ENCODE measurements at places on chromosomes 6 and 20. TPM values are rescaled to one million over a fixed set of nuclear protein-coding genes. Genes with fewer than 3 reads are reported as not detected.

The MYBL2 gene
- 19.8 TPM for total RNA-seq

The PPP1R3G gene
- total RNA-seq: 0.32 TPM

The PNPLA1 gene
- not detected for total RNA-seq

The TRAPPC3L gene
- under 0.01 TPM for total RNA-seq

The FGD2 gene
- not detected for total RNA-seq

The PXDC1 gene
- total RNA-seq: 72.9 TPM

The VGLL2 gene
- total RNA-seq: not detected

The ZNF391 gene
- total RNA-seq: 0.76 TPM

The RIPPLY2 gene
- total RNA-seq: not detected

The CSNK2B gene
- total RNA-seq: 84.3 TPM

The CRIP3 gene
- total RNA-seq: not detected

The EFCAB8 gene
- total RNA-seq: not detected

The C20orf144 gene
- total RNA-seq: not detected

The SLC26A8 gene
- total RNA-seq: not detected

The ENPP4 gene
- 9.9 TPM for total RNA-seq

The C6orf132 gene
- not detected for total RNA-seq

The OLIG3 gene
- total RNA-seq: not detected

The PACSIN1 gene
- total RNA-seq: not detected

The PPP1R14C gene
- not detected for total RNA-seq

The MATN4 gene
- not detected for total RNA-seq

The ZBTB12 gene
- 2.6 TPM for total RNA-seq

The ID4 gene
- not detected for total RNA-seq

The PTGIS gene
- total RNA-seq: 2.4 TPM

The SLPI gene
- not detected for total RNA-seq

The NINL gene
- 9.4 TPM for total RNA-seq

The SLC17A4 gene
- total RNA-seq: not detected

The LY86 gene
- total RNA-seq: not detected

The ANKRD66 gene
- total RNA-seq: not detected

The CALHM6 gene
- total RNA-seq: not detected

The C20orf202 gene
- not detected for total RNA-seq

The GSTA3 gene
- total RNA-seq: not detected

The SPDEF gene
- not detected for total RNA-seq

The TAAR1 gene
- total RNA-seq: not detected

The OPRM1 gene
- not detected for total RNA-seq

The PLN gene
- under 0.01 TPM for total RNA-seq

The CDKN1A gene
- 142 TPM for total RNA-seq

The ANGPT4 gene
- total RNA-seq: not detected

The AGPAT4 gene
- 7.5 TPM for total RNA-seq

The CRISP2 gene
- total RNA-seq: not detected

The TREML2 gene
- not detected for total RNA-seq

The NKAPL gene
- 0.30 TPM for total RNA-seq

The TMEM217 gene
- 4.3 TPM for total RNA-seq

The TINAG gene
- 0.32 TPM for total RNA-seq

The MYCT1 gene
- 133 TPM for total RNA-seq

The USP49 gene
- total RNA-seq: 2.7 TPM

The TMEM244 gene
- not detected for total RNA-seq
